Lung (tissue), 17 donors: ENCODE measurements at places on chromosomes 1 and 21. TPM values are rescaled to one million over a fixed set of nuclear protein-coding genes. Genes with fewer than 3 reads are reported as not detected.

DNA sequence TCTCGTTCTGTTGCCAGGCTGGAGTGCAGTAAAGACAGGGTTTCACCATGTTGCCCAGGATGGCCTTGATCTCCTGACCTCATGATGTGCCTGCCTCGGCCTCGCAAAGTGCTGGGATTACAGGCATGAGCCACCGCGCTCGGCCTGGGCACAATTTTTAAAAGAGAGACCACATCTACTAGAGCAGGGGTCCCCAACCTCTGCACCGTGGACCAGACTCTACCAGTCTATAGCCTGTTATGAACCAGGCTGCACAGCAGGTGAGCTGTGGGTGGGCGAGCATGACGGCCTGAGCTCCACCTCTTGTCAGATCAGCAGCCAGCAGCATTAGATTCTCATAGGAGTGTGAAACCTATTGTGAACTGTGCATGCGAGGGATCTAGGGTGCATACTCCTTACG is 20.8 kb downstream of the TNNT2 start:
- DNase-seq: no peak

- DNase-seq: no peak
These were observed 1.9 kb upstream of the CSRP1 start for GRCh38 chr1:201508809-201509208.

The C1orf115 gene
- 18.9 TPM for polyA plus RNA-seq

The PLA2G4A gene
- polyA plus RNA-seq: 2.5 TPM

DNA sequence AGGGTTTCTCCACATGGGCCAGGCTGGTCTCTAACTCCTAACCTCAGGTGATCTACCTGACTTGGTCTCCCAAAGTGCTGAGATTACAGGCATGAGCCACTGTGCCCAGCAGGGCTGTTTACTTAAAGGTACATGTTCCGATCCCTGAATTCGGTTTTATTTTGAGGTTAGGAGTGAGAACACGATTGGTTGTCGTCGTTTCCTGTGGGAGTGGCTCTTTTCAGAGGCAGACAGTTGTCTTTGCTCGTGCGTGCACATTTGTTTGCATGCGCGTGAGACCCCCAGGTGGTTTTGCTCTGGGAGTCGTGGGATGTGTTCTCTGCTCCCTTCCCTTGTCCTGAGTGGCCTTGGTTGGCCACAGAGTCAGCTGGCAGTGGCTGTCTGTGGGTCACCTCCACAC is 60.2 kb downstream of the SKI start:
- DNase-seq: no peak

The HAO2 gene
- polyA plus RNA-seq: not detected

GRCh38 chr1:162388615-162389014 is 7.1 kb downstream of the C1orf226 start:
- DNase-seq: no peak

The CELA2A gene
- polyA plus RNA-seq: 0.11 TPM

DNA sequence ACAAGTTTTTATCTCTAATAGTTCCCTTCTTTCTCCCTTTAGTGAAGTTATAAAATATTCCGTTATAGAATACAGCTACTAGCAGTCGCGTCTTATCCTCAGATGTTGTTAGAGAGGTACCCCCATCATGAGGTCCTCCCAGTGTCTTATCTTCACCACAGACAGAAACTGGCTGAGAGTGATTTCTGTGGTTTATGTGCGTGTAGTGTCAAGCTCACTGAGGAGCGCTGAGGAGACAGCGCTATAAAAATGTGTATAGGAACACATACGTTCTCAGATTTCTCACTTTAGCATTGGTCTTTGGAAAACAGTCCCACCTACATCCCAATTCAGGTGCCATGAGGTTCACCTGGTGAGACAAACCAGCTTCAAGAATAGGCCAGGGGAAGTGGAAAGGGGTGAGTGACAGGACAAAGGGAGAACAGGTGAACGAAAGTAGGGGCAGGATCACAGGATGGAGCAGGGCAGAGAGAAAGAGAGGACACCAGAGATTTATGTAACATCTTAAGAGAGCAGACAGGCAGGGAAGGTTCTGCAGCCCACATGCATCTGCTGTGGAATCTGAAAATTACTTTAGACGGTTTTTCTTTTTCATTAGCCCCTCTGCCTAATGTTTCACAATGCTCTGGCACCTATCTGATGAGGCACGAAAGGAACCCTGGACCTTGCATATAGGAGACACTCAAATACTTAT is 2.7 kb upstream of the PLEKHO1 start:
- DNase-seq: no peak

DNA sequence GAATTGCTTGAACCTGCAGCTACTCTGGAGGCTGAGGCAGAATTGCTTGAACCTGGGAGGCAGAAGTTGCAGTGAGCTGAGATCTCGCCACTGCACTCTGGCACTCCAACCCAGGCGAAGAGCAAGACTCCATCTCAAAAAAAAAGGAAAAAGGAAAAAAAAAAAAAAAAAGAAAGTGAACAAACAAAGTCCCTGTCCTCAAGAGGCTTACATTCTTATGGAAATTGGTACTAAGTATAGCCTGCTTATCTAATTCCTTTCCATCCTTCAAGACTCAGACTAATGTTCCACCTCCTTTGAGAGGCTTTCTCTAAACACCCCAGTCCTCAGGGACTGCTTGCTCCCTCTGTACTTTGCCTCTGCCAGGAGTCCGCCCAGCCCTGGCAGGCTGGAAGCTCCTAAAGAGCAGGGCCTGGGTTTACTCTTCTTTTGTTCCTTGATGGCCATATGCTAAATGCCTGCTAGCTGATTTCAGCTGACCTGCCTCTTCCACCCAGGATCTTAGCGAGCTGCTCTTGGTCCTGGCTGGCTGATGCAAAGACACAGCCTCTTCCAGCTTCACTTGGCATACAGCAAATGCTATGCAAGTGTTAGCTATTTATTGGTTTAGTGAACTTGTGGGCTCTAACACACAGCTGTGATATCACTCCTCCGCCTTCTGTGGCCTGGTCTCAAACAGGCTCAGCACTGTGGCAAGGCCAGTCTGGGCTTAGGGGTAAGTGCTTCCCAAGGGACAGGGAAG is 9.8 kb downstream of the SLC9A1 start:
- peak; percentile 76 for DNase-seq

The ACBD3 gene
- 21.2 TPM for polyA plus RNA-seq

The VAV3 gene
- polyA plus RNA-seq: 8.0 TPM

The ZNF496 gene
- polyA plus RNA-seq: 9.2 TPM

DNA sequence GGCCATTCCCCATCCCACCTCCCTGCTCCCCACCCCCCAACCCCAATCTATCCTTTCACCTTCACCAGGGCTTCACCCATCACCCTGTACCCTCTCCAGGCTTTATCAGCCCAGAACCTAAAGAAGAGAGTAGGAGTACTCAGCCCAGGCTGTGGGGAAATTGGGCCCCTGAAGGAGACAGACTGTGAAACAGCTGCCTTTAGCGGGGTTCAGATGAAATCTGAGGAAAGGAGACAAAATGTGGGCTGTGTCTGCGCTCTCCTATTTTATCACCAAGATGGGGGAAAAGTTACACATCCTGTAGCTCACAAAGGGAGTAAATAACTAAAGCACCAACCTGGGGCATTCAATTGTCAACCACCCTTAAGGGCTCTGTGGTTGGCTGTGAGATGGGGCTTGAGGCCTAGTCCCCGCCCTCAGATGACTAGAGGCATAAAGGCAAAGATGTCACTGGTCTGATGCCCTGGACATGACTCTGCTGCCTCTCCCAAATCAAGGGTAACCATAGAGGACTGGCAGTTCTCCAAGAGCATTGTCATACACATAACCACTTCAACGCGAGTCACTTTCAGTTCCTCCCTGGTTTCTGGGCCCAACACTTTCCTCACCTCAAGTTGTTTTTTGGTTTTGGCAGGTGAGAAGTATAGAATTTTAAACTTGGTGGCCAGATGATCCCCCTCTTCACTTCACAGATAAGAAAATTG is 30.0 kb downstream of the SLC27A3 start:
- DNase-seq: peak; percentile 39

DNA sequence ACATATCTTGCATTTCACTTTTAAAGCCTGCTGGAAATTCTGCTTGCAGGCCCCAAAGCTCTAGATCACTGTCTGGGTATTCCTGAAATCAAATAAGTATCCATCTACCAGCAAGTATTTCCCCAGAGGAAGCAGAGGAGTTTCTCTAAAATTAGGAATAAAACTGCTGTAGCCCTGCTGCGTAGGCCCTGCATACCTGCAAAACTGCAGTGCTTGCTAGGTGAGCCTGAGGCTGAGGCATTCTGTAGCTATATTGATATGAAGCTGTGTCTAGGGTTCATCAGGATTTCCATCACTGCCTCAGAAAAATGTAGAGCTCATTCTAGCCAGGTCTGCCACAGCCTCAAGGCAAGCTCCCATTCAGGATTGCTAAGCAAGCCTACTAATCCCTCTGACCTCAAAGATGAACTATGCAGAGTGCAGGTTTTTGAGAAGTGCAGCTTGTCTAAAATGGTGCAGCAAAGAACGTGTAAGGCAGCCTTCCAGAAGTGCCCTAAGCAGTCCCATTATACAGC is 28.7 kb downstream of the NPHS2 start:
- no peak for DNase-seq

DNA sequence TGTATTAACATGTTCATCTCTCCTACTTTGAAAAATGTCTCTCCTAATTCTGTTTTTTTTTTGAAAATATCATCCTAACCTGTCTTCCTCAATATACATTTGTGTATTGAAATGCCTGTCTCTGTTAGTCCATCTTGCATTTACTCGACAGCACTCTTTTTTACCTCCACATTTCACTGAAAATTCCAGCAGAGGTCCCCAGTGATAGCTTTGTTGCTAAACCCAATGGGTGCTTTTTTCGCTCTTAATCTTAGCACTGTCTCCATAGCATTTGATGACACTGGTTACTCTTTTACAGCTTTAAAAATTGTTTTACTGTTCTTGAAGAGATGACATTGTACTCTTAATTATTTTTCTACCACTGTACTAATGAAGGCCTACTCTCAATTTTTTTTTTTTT is 10.8 kb downstream of the OSBPL9 start:
- no peak for DNase-seq

The PSRC1 gene
- polyA plus RNA-seq: 2.7 TPM

The EFCAB7 gene
- 3.3 TPM for polyA plus RNA-seq

The CACNA1S gene
- 0.01 TPM for polyA plus RNA-seq

DNA sequence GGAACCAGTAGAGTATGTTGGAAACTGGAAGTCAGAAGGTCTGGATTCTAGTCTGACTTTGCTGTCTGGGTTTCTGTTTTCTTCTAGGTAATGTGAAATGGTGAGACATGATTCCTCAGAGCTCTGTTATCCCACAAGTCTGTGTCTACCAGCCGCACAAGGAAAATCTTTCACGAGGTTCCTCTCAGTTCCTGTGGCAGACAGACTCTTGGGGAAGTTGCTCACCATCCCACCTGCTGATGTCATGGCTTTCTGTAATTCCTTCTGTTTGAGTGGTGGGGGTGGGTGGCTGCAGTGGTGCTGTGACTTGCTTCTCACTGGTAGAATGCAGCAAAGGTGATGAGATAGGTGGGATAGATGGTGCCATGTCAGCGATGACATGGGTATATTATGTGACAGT is 17.1 kb upstream of the SCMH1 start:
- no peak for DNase-seq

- DNase-seq: no peak
These were observed 15.0 kb upstream of the FAM131C start for GRCh38 chr1:16088351-16088911.

- DNase-seq: no peak
These were observed 9.2 kb upstream of the C1orf141 start for GRCh38 chr1:67143966-67144365.

GRCh38 chr1:170513138-170513537 is 18.8 kb upstream of the GORAB start:
- no peak for DNase-seq

DNA sequence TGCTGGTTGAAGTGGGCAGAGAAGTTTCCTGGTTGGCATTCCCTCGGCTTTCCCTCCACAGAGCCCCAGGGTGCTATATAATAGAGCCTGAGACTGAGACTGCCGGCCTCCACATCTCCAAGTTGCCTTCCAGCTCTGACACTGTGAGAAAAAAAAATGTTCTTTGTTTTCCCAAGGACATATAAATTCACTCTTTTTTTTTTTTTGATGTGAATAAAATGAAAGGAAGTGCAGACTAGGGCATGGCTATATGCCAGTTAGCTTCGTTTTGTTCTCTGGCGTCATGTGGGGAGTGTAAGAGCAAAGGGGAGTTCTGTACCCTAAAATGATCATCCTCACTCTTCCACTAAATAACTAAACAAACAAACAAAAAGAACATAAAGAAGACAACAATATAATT is 101.6 kb downstream of the TNFSF18 start:
- DNase-seq: no peak

GRCh38 chr1:71967670-71968069 is 314.7 kb downstream of the NEGR1 start:
- DNase-seq: no peak

DNA sequence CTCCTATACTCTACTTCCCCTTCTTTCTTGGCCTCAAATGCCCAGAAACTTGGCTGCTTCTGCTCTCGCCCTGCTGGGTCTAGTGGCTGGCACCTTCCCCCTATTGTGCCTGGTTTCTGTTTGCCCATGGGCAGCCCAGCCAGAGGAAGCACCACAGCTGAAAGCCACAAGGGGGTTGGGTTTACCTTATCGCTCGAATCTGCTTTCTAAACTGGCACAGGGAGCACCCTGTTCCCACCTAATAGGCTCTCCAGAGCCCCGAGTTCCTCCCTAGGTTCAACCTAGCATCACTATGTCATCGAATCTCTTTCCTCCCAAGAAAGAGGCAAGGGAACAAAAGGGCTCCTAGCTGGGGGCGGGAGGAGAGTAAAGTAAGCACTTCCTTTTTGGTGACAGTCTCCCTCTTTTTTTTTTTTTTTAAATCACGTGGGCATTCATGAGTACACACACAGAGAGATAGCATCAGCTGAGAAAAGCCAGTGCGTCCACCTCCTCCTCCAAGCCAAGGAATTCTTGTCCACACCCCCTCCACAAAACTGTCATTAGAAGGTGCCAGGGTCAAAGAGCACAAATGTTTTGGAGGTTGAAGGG is 72.8 kb downstream of the PLEKHA6 start:
- no peak for DNase-seq

GRCh38 chr21:17819877-17820229 is 697 bp upstream of the C21orf91 start:
- DNase-seq: no peak

DNA sequence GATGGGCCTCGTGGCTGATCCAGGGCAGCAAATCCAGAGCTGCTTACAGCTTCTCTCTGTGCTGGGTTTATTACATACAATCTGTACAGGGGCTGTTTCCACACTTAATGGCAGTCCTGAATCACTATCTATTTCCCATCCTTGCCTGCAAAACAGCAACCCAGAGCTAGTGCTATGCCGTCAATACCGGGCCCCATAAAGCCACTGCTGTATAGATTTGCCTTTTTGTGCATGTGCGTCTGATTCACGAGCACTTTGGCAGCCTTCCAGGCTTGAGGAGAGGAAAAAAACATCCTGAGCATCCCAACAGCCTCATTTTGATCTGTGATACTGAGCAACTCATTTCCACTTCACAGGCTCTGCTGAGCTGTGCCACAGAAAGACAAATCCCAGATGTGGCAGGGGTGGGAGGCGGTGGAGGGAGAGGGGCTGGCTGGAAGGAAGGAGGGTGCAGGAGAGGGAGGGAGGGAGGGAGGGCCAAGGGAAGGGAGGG is 65.2 kb upstream of the TARBP1 start:
- DNase-seq: peak; percentile 93

GRCh38 chr1:242525360-242525722 is 844 bp upstream of the PLD5 start:
- no peak for DNase-seq
